H54 (cell line): ENCODE measurements at places on chromosomes 2 and 18.

DNA sequence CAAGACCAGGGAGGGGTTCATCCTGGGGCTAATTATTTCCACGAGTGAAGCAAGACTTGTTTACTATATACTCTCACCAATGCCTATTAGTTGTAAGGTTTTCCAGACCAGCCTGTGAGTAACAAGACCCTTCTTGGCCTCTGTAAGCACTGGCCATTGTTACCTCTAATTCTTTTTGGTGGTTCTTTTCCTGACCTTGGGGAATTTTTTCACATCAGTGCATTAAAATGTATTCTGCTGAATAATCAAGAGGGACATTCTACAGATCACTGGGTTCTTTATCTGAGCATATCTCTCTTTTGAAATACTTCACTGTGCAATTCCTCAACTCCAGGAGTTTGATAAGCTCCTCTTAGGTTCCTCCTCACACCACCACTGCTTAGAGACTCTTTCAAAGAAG lies 909.9 kb upstream of the ACVR2A start:
- DNase-seq = no peak

DNA sequence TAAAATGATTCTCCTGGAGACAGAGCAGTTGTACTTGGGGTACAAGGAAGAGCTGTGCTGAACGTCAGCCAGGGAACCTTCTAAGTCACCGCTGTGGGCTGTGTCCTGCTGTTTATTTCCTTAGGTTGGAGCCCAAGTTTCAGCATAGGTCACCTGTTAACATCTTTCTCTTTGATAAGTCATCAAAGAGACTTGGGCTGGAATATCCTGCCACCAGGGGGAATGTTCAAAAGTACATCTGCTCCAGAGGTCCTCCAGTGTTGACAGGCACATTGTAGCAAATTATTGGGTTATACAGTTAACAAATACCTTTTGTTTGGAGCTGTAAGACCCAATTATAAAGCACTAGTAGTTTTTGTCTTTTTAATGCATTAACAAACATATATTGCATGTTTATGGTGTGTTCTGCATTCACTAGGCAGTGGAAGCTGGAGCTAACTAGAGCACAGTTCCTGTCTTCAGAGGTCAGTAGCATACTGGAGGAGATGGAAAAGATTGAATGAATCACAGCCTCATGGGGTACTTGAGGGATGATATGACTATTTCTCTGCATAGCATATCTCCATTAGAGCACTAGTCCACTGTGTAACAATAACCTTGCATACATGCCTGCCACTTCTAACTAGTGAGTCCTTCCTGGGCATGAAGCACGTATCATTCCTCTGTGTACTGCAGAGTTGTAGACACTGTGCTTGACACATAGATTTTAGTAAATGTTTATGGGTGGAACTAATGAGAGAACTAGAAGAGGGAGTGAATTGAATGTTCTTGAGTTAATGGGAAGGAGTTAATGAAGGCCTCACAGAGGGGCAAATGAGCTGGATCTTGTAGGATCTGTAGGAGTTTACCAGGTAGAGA lies 182.1 kb downstream of the AGAP1 start:
- peak; percentile 81 for DNase-seq

GRCh38 chr2:174546519-174547506 lies 50.8 kb downstream of the WIPF1 start:
- DNase-seq = peak; percentile 39

DNA sequence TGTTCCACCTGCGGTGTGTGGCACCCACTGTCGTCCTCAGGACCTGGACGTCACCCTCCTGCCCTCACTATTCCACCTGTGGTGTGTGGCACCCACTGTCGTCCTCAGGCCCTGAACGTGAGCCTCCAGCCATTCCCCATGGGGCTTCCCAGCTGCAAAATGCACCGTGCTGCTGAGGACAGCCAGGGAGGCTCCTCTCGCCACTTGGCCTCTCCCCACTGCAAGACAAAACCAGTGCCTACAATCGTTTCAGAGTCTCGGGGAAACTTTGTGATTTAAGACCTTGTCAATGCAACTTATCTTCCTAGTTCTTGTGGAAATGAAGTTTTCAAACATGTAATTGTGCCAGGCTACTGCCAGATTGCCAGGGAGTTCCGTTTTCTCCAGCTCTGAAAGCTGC lies 319.3 kb upstream of the SALL3 start:
- DNase-seq = no peak

GRCh38 chr2:124380221-124380749 lies 355.2 kb downstream of the CNTNAP5 start:
- no peak for DNase-seq

DNA sequence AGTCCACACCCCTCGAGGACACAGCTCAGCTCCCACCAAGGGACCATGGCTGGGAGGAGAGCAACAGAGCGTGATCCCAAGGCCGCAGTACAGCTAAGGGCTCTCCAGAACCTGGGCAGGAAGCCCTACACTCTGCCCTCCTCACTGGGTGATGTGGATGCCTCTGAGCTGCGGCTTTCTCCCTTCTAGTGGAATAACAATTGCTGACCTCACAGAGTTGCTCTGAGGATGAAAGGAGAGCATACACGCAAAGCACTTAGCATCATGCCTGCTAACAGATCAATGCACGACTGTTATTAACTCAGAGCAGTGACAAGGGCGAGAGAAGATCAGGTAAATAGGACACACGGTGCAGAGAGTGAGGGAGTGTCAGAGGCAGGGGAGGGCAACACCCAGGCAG lies 74.2 kb downstream of the ZFP36L2 start:
- no peak for DNase-seq
